Left lung (tissue), 14 donors: ENCODE measurements at places on chromosomes 4 and X.

GRCh38 chr4:147772459-147772969, 40.6 kb downstream of the ARHGAP10 start:
- no peak for DNase-seq

GRCh38 chr4:155506745-155507144, 130.0 kb upstream of the MAP9 start:
- DNase-seq, result peak; percentile 86

GRCh38 chr4:47519239-47519883, 34.3 kb downstream of the ATP10D start:
- no peak for DNase-seq

DNA sequence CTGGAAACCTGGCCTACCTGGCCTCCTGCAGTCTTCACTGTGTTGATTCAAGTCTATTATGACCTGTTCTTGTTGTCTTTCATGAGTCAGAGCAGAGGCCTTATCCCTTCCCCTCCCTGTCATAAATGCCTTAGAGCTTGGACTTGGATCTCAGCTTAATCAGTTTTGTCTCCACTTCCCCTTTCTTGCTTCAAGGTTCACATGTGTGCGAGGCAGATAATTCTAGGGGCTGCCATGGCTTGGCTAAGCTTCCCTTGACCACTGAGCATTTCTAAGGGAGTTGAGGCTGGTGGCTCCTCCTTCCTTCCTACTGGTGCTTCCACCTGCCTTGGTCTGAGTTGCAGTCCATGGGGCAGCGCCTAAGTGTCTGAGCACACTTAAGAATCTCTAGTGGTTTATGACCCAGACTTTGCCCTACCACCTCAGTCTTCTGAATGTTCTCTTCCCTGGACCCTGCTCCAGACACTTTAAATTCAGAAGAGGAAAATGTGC, 1.7 kb upstream of the HEPH start:
- DNase-seq, result no peak

- DNase-seq, result no peak
Observed at GRCh38 chr4:3283483-3283882, 9.3 kb upstream of the RGS12 start.

GRCh38 chr4:80655662-80656061, 320.1 kb downstream of the CFAP299 start:
- peak; percentile 3 for DNase-seq

DNA sequence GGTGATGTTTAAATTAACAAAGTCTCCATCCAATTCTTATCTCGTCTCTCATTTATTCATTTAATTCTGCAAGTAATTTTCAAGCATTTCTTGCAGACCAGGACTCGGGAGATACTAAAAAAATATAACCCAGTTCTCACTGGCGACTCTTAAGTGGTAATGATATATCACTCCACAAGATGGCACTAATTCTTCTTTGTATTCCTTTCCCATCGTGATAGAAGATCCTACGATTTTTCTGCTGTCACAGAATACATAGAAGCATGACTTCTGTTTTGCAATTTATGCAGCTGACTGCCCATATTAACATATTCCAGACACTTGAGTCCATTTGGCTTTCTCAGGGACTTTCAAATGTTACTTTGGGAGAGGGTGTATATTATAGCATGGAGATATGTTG, 64.0 kb upstream of the FGF13 start:
- DNase-seq, result no peak

GRCh38 chr4:133866328-133866699, 335.3 kb downstream of the PABPC4L start:
- no peak for DNase-seq
